Non-pigmented ciliary epithelial cell (primary cell): ENCODE measurements at places on chromosomes 2 and 18.

- no peak for DNase-seq
Observed at GRCh38 chr18:2970772-2971659, 41.9 kb downstream of the LPIN2 start.

DNA sequence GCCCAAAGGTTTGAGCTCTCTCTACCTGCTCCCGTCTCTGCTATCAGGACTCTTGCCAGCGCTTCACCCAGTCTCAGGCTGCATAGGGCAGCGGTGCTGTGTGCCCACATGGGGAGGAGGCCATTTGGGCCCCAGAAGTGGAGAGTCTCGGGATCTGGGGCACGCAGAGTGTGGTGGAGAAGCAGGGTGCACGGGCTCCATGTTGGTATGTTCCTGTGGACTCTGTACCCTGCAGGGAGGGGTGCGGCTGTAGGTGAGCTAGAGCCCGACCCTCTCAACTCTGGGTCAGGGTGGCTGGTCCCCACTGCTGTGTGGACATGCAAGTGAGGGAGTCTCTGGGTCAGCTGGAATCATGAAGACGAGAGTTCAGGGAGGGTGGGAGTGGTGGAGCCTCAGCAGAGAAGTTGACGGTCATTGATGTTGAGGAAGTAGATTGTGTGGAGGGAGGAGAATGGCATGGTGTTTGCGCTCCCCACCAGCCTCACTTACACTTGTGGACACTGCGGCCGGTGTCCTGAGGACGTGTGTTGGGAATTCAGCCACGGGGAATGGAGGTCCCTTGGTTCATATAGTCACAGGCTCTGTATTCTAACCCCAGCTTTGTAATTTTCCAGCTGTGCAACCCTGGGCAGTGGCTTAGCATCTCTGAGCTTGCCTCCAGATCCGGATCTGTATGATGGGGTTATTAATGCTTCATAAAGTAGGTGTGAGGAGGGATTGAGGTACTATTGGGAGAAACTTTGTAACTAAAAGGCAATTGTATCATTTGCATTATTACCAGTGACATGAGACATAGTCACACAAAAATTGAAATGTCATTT, 840 bp upstream of the PSD4 start:
- no peak for DNase-seq

GRCh38 chr2:149552226-149552625, 35.3 kb downstream of the MMADHC start:
- no peak for DNase-seq

DNA sequence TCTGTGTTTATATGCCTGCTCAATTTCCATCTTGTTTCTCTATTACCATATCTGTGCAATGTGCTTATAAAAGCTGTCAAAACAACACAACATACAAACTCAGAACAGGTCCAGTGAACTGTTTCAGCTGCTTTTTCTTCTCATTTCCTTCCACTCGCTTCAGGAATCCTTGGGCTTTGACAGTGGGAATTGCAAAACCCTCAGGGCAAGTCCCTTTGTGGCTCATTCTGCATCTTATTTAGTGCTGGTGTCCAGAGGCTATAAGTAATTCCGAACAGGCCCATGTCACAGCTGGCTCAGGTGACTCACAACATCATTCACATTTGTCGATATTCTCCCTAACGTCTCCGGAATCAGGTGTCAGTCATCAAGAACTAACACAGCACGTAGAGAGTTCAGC, 309.9 kb upstream of the ZNF521 start:
- DNase-seq = no peak

DNA sequence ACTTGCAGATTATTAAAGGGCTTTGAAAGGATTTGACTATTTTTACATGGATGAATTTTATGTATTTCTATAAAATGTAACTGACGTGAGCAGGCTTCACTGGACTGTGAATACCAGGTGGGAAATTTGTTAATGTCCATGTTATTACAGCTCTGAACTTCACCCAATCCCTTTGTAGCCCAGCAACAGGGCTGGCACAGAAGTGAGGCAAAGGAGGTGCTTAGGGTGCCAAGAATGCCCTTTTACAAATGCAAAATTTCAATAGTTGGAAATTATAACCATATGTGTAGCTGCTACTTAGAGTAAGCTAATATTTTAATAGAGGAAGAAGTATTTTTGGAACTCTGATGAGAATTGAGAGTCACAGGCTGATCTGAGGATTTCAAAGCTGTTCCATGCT, 53.7 kb upstream of the FAM98A start:
- DNase-seq = no peak

DNA sequence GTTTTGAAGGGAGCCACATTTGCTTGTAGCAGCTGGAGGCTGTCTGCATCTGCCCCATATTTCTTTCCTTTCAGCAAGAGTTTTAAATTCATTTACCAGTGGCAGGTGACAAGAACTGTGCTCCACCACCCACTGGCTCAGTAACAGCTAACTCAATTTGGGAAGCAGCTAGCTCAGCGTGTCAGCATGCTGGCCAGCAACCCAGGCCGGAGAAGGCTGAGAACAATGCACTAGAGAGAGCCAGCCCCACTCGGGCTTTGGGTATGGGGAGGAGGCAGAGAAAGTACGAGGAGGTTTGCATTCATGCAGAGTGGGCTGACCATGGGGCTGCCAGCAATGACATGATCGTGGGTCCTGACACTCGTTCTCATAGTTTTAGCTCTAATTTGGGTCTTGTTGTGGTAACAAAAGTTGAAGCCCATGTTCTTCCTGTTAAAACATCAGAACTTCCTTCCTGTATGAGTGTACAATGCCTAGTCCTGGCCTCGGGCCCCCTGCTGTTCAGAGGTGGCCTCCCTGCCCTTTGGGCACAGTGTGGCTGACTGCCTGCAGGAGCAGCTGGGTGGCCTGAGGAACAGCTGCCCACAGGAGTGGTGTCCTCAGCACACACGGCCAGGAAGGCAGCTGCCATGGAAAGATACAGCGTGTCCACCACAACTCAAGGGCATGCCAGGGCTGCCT, 23.0 kb downstream of the CDC42EP3 start:
- no peak for DNase-seq

DNA sequence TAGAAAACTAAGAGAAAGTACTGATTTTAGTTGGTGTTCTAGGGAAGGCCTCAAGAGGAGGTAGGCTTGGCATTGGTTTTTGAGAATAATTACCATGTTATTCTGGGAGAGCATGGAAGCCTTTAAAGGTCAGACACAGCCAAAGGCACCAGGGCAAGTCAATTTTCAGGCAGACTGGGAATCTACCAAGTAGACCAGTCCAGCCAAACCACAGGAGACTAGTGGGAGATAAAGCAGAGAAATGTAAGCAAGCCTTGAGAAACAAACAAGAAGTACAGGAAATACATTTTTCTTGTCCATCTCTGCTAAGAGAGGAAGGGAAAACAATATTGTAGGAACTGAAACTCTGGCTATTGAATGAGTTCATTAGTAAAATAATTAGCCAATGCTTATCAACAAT, 5.5 kb upstream of the CCDC68 start:
- no peak for DNase-seq

- no peak for DNase-seq
Observed at GRCh38 chr2:72788756-72789155, 37.1 kb downstream of the EXOC6B start.

- no peak for DNase-seq
Observed at GRCh38 chr2:188324067-188324466, 32.4 kb downstream of the GULP1 start.

DNA sequence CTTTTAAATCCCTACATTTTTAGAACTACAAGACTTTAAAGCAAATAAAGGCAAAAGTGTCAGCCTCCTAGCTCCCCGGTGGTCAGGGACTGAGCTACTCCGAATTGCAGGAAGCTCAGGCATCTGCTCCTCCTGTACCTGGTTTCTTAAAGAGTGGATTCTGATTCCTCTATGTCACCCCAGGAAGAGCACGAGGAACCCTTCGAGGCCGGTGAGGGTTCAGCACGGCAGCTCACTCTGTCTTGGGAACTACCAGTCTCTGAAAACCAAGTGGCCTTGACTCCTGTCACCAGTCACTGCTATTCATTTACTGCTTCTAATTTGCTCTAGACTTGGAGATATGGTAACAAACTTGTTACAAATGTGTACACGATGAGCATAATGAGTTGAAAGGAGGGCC, 2.3 kb downstream of the PER2 start:
- no peak for DNase-seq
